Activated T-helper 1 cell treated with anti-CD3 and anti-CD28 coated beads, Interleukin-12 subunit alpha, Interleukin-12 subunit beta, Interleukin-2, Interleukin-4 antibody, amounts not matched to agents 30 ng/mL and 10 ng/mL and 1 ng/mL, durations not matched to agents 14 hours and 24 hours and 36 hours (primary cell): ENCODE measurements at places on chromosomes 16 and 17.

GRCh38 chr16:85300406-85300968 lies 188.2 kb upstream of the CIBAR2 start:
- no peak for DNase-seq

DNA sequence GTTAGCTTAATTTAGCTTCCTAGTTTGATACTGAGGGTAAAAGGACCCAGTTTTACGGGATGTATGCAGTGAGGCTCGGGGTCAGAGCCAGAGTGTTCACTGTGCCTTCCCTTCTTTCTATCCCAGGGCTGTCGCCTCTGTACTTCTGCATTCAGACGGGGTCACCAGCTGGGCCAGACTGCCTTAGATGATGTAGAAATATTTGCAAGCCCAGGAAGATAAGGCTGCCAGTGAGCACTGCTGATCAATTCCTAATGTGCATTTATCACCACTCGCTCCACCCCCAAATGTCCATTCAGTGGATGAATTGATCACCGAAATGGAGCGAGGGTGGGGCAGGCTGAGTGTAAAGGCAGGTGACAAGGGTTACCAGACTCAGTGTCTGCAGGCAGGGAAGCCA lies 9.1 kb downstream of the SHISA6 start:
- no peak for DNase-seq

GRCh38 chr17:32725697-32726096 lies 151.2 kb downstream of the MYO1D start:
- DNase-seq: no peak

DNA sequence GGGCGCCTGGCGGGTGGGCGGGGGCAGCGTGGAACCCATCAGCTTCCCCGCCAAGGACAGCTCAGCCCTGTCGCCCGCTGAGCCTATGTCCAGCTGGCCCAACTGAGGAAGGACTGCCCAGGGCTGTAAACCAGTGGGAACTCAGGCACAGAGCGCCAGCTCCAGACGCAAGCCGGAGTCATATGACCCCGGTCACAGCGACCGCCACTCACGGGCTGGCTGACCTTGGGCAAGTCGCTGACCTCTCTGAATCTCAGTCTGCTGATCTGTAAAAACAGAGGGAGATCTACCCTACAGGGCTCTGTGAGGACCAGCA lies 170.0 kb downstream of the C16orf78 start:
- no peak for DNase-seq
